ENCODE measurements at places on chromosomes 4 and X.

DNA sequence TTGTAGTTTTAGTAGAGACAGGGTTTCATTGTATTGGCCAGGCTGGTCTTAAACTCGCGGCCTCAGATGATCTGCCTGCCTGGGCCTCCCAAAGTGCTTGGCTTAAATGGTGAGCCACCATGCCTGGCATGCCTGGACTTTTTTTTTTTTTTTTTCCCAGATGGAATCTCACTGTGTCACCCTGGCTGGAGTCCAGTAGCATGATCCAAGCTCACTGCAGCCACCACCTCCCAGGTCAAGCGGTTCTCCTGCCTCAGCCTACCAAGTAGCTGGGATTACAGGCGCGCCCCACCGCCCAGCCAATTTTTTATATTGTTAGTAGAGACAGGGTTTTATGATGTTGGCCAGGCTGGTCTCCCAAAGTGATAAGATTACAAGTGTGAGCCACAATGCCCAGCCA is 8.4 kb downstream of the UBE2K start:
- no peak for DNase-seq

GRCh38 chr4:108361446-108361820 is 192.7 kb upstream of the LEF1 start:
- DNase-seq: no peak

DNA sequence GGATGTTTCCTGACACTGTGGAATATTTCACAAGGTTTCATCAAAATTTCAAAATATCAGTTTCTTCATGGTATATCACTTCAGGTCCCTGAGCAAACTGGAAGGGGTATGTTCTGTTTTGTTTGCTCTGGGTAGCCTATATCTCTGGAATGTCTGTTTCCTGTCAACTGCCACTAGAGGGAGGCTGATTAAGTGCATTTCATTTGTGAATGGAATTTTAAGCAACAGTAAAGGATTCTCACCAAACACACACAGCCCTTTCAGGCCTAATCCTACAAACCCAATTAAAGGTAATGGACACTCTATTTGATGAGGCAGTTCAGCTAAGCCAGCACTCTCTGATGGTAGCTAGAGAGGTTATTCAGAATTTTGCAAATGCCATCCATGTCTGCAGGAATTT is 307.1 kb downstream of the TEX13A start:
- DNase-seq: no peak

DNA sequence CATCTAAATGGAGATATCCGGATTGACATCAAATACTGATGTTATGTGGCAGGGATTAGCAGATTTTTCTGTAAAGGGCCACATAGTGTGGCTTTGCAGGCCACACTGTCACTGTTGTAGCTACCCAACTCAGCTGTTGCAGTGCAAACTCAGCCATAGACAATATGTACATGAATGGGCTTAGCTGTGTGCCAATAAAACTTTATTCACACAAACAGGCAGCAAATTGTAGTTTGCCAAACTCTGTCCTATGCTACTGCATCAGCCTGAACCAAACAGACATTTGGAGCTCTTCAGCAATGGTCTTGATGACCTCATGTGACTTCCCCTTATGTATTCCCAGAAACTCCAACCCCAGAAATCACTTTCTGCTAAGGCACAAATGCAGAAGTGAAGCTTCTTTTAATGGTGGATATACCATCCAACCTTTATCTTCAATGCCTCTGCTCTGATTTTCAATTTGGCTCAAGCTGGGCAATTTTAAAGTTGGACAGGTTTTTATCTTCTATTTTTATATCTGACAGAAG is 18.4 kb upstream of the TRPC5OS start:
- DNase-seq: no peak

DNA sequence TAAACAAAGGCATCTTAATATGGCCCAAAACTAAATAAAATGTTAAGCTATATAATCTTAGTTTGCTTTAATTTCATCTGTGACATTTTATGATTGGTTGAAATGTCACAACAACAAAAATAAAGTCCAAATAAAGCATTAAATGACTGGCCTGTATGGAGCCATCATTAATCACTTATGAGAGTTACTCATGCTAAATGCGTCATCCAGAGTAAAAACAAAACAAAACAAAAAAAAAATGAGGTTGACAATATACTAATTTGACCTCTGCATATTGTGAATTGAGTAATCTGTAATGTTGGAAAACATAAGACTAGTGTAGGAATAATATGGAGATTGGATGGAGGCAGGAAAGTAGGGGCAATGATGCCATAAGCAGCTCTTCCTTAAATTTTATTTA is 139.7 kb downstream of the MAPK10 start:
- DNase-seq: no peak

DNA sequence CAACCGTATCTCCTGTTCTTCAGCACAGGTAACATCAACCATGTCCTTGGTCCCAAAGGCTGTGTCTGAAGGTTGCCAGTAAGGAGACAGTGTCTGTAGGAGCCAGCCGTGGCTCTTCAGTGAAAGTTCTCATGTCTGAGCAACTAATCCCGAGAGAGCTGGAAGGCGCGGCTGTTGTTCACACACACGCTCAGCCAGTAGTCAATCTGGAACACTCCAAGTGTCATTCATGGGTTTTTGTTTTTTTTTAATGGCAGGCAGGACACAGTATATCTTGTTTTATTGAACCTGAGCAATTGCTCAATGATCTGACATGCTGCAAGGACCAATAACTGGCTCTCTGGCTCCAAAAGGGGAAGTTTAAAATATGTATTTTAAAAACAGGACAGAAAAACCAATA is 48.4 kb upstream of the MAP3K15 start:
- DNase-seq: no peak

DNA sequence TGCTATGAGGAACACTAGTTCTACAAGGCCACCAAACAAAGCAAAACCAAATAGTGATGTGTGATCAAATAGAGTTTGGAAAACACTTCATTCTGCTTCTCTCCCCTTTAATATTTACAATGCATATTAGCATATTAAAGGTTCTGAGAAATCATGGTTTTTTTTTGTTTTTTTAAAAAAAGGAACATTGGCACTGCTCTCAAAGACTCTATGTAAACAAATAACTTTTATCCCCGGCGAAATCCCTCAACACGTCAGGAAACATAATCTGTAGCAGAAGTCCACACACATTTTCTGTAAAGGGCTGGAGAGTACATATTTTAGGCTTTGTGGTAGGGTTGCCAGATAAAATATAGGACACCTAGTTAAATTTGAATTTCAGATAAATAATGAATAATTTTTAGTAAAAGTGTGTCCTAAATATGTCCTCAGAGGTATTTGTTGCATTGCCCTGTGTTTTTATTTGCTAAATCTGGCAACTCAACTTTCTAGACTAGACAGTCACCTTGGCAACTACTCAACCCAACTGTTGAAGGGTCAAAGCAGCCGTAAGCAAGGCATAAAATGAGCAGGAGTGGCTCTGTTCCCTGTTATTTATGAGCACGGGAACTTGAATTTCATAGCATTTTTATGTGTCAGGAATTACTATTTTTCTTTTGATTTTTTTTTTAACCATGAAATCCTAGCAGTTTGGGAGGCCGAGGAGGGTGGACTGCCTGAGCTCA is 8.6 kb downstream of the SPATA4 start:
- DNase-seq: no peak

DNA sequence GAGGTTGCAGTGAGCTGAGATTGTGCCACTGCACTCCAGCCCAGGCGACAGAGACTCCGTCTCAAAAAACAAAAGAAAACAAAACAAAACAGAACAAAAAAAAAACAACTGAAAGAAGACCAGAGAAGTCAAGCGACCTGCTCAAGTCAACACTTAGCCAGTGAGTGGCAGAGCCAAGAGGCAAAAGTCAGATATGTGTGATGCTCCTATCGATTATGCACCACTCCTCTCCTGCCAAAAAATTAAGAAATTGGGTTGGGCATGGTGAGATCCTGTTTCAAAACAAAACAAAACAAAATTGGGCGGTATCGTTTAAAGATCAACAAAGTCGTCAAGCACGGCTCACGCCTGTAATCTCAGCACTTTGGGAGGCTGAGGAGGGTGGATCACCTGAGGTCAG is 137.7 kb downstream of the PDS5A start:
- DNase-seq: no peak

- DNase-seq: no peak
Observed at GRCh38 chr4:3753726-3754412, 12.3 kb upstream of the ADRA2C start.

DNA sequence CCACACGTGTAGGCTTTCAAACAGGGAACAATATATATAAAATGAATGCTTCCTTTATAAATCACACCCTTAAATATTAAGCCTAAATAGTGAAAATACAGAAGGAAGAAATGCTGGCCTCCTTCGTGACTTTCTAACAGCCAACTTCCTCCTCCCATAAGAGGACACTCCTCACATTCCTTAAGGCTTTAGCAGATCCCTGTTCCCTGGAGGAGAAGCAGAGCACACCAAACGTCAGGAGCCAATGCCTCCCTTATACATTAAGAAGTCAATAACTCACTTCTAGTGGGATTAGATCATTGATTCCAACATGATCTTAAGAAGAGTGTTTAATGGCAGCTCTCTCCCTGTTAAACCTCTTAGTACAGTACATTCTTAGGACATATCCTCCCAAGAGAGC is 108.4 kb upstream of the FAM241A start:
- DNase-seq: no peak

DNA sequence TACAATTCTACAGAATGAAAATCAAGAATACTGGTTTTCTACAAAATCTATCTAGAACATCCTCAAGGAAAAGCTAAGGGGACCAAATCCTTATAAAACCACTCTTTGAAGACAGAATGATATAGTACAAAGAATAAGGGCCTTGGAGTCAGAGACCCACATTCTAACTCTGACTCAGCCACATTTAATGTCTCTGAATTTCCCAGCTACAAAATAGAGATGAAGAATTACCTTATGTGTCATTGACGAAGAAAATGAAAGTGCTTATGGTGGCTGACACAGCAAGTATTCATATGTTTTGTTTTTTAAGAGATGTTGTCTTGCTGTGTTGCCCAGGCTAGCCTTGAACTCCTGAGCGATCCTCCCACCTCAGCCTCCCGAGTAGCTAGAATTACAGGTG is 35.9 kb upstream of the CXorf38 start:
- DNase-seq: no peak

- DNase-seq: no peak
Observed at GRCh38 chrX:130728208-130728607, 174.8 kb downstream of the ENOX2 start.

DNA sequence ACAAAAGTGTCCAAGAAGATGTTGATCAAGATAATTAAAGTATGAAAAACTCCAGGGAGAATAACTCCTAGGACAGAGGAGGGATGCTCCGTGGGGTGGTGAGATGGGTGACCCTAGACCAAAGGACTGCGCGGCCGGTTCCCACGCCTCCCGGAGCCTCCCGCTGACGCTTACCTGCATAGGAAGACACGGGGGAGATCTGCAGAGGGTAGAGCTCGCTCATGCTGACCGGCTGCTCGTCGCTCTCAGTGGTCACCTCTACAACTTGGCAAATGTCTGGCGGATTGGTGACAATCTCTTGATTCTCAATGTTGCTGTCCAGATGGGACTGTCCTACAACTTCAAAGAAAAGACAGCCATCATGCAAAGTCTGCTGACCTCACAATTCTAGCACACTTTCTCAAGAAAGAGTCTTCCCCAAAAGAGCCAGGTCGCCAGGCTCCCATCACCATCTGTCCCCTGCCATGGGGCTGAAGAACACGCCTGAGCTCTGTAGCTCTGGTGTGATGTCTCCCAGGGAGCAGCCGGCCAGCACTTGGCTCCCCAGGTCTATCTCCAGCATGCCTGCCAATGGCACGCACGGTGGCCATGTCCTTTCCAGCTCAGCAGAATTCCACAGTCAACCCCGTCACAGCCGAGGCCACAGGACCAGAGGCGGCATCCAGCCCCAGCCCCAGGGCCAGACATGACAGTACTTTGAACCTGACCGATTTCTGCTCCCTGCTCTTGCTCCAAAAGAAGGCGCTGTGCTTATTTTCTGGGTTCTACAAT is 75.4 kb downstream of the IRF2 start:
- no peak for DNase-seq

DNA sequence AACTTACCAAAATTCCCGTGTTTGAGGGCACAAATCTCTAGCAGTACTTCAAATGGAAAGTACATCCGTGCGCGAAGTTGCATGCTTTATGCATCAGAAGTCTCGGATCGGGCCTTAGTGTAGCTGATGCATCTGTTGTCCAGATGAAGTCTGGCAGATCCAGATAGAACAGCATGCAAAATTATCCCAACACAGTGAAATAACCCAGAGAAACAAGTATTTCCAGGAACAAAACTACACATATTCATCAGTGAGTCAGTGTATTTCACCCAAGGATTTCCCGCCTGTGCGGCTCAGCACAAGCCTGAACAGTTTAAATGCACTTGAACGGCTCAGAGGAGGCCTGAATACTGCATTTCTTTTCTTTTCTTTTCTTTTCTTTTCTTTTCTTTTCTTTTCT is 27.4 kb upstream of the CLDN24 start:
- no peak for DNase-seq

DNA sequence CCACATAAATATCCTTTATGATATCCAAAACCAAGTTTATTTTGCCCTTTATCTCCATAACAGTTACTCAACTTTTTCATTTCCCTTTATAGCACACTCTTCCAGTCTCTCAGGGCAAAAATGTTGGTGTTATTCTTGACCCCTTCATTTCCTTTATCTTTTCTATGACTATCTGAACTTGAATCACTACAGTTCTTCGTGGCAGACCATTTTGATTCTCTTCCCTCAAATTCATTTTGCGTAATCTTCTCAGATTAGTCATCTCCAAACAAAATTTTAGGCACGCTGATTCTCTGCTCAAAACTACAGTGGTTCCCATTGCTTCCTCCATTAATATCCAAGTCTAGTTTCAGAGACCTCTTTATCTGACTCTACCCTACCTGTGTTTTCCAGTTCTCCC is 26.1 kb downstream of the RUFY3 start:
- no peak for DNase-seq

GRCh38 chr4:148934926-148935578 is 492.8 kb upstream of the NR3C2 start:
- DNase-seq: no peak

DNA sequence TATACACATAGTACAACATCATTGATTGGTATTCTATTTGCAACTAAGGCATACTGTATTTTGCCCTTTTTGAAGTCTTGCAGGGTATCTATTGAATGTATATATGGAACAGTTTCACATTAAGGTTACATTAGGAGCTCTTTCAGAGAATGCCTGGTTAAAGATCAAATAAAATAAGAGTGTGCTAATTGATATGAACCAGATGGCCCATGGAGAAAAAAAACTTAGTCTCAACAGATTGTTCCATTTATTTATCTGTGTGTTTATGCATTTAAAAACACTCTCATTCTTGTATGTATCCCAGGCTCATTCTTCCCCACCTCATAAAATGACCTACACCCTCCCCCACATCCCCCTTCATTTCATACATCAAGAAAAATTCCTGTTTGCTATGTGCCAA is 35.2 kb upstream of the GRIA2 start:
- DNase-seq: no peak

DNA sequence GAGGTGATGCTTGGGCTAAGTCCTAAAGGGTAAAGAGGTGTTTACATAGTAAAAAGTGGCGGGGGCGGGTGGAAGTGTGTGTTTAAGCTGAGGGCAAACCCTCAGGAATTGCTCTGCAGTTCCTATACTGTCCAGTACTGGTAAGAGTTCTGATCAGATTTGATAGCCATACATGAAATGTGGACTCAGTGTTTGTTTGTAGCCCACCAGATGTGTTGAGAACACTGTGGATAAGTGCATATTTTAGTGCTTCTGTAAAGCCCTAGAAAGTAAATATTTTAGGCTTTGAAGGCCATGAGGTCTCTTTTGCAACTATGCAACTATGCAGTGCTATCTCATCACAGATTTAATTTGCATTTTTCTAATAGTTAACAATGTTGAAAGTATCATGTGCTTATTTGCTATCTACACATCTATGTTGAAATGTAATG is 80.7 kb upstream of the EOLA2 start:
- no peak for DNase-seq

Measured in activated CD4-positive, CD25-positive, alpha-beta regulatory T cell treated with anti-CD3 and anti-CD28 coated beads, Interleukin-2, amount 50 U/mL, for 72 hours (primary cell).